ENCODE measurements at places on chromosomes 1 and 21.

- DNase-seq, result no peak
Measured at GRCh38 chr21:38709876-38710275, 95.9 kb upstream of the ETS2 start.

DNA sequence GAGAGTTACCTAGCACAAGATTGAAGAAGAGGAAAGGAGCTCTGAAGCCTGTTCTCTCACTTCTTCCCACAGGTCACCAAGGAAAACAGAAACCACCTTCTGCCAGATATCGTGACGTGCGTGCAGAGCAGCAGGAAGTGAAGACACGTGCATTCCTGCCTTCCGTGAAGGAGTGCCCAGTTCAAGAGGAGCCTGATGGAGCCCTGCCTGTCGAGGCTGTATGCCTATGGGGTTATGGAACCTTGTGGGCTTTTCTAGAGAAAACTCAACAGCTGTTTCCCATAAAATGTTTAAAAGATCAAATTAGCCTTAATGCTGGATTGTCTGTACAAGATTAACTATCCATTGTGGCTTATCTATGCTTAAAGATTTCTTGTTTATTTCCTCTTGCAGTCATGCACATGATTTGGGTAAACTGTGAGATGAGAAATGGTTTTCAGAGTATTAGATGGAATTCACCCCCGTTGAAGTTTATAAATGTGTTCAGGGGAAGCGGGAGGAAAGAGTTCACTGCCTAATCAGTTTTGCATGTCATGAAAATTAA is 27.8 kb downstream of the NTPCR start:
- no peak for DNase-seq

DNA sequence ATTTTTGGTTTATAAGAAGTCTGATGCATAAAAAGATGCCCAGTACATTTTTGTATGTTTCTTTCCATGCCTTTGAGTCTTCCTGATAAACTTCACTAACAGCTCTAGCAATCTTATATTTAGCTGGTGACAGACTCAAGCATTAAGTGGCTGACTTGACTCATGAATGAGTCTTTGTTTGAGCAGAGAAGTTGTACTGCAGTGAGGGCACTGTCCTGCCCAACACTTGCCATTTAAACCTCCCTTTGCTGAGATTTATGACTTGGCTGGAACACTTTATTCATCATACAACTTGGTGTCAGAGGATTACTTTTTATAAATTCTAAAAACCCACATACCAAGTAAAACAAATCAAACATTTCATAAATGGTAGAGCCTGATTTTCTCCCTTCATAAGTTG is 14.6 kb upstream of the CAMSAP2 start:
- DNase-seq, result no peak

- DNase-seq, result no peak
Measured at GRCh38 chr1:160836981-160837557, 25.6 kb downstream of the CD244 start.

GRCh38 chr1:72037745-72038343 is 244.5 kb downstream of the NEGR1 start:
- DNase-seq, result peak; percentile 34

GRCh38 chr1:17742583-17742982 is 12.6 kb upstream of the ACTL8 start:
- DNase-seq, result no peak

GRCh38 chr1:119966020-119966419 is 69.7 kb upstream of the ADAM30 start:
- no peak for DNase-seq

DNA sequence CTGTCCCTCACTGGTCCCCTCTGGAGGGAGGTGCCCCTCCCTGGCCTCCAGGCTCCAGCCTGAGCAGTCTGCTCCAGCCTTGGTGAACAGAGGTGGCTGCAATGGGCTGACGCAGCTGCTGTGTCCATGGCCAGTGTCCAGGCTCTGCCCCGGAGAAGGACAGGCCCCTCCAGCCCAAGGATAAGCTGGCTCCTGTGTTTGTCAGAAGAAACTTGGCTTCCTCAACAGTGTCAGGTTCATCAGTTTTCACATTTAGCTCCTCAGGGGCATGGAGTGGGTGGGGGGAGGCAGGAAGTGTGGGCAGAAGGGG is 402.8 kb downstream of the MATN1 start:
- DNase-seq, result no peak

DNA sequence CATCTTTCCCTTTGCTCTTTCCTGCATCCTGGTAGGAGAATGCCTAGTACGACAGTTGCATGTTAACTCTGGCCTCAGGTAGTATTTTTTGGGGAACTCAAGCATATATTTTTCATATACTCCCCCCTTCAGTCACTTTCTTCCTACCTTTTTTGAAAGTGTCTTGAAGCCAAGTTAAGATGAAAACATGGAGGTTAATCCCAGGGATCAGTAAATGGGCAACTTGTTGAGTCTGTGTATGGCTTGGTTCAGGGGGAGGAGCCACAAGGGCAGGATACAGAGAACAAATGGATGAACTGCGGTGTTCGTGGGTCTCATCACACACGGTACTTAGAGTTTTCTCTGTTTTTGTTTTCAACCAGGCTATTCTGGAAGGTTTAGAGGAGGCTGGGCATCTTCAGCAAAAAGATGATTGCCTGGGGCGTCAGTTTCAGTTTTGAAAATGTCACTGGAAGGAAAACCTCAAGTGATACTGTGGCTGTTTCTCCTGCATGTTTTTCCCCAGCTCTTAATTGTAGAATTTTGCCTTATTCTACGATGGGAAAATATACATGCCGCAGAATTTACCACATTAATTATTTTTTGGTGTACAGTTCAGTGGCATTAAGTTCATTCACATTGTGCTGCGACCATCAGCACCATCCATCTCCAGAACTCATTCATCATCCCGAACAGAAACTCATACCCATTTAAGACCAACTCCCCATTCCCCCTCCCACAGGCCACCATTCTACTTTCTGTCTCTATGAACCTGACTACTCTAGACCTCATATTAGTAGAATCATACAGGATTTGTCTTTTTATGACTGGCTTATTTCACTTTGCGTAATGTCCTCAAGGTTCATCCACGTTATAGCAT is 71.5 kb downstream of the MAP10 start:
- no peak for DNase-seq

DNA sequence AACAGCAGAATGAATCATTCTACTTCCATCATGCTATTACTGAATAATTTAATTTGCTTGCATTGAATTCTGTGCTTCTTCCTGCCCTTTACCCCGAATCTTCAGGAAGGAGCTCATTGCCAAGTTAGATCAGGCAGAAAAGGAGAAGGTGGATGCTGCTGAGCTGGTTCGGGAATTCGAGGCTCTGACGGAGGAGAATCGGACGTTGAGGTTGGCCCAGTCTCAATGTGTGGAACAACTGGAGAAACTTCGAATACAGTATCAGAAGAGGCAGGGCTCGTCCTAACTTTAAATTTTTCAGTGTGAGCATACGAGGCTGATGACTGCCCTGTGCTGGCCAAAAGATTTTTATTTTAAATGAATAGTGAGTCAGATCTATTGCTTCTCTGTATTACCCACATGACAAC is 44.2 kb downstream of the MAP3K7CL start:
- DNase-seq, result no peak

GRCh38 chr21:45584786-45585185 is 42.5 kb upstream of the SLC19A1 start:
- no peak for DNase-seq

DNA sequence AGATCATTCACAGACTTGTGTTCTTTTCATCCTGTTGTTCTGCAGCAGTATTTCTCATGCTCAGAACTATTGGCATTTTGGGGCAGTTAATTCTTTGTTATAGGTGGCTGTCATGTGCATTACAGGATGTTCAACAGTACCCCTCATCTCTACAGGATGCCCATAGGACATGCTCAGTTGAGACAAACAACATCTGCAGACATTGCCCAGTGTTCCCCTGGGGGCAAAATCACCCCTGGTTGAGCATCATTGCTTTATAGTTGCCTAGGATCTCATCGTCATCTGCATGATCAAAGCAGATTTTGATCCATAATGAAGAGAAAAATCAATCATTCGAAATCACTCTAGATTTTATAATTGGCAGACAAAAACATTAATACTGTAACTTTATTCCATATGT is 222.5 kb upstream of the CACYBP start:
- no peak for DNase-seq

DNA sequence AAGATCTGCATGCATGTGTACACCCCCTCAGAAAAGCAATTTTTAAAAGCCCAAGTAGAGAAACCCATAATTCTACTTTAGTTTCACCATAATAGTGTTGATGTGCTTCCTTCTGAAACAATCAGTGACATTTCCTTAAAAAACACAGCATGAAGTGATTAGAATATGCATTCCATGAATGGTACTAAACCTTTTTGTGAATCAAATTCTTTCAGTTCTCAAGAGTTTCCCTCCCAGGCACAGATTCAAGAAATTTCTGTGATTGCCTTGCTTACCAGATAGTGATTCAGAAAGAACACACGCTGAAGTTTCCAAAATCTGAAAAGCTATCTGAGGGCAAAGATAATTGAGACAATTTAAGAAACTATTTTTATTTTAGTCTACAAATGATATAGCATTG is 136.4 kb upstream of the ADGRL2 start:
- no peak for DNase-seq

GRCh38 chr21:43825936-43826622 is 36.7 kb downstream of the RRP1 start:
- no peak for DNase-seq

DNA sequence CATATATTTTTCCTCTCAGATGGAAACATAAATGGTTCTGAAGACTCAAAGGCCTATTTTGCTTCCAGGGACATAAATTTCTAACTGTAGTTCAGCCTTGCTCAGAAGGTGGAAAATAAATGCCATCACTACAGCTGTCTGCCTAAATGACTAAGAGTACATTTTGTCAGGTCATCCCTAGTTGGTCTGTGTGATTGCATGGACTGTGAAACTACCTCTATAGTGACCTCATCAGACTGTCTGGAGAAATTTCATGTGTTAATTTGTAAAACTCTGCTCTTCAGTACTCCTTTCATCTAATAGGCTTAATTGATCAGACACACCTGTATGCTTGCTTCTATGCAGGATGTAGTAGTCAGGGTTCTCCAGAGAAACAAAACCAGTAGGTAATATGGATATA is 886.9 kb downstream of the AMY1C start:
- DNase-seq, result no peak

GRCh38 chr1:200279810-200280411 is 129.9 kb downstream of the ZNF281 start:
- DNase-seq, result peak; percentile 74

DNA sequence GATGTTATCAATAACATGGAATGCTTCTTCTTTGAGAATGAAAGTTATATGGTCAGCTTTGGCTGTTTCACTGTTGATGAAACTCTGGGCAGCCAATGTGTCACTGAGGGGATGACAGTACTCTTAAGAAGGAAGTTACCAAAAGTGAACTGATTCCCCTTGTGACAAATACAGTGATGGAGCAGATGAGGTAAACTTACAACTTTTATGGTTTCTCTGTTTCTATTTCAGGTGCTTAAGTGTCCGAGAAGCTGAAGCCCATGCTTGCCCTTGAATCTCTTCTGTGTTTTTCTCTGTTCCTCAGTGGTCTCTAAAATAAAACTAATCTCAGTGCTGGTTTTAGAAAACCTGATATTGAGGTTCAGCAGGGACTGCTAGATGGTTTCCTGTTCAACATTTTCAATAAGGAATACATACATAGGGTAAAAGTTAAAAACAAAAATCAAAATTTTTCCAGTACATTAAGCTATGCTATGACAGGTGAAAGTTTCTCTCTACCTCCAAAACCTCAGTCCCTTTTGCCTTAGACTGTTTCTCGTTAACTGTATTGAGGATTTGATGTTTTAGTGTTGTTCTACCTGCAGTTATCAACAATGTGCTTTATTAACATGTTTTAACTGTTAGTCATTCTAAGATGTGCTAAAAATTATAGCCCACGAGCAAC is 454.4 kb upstream of the ADGRL4 start:
- no peak for DNase-seq

DNA sequence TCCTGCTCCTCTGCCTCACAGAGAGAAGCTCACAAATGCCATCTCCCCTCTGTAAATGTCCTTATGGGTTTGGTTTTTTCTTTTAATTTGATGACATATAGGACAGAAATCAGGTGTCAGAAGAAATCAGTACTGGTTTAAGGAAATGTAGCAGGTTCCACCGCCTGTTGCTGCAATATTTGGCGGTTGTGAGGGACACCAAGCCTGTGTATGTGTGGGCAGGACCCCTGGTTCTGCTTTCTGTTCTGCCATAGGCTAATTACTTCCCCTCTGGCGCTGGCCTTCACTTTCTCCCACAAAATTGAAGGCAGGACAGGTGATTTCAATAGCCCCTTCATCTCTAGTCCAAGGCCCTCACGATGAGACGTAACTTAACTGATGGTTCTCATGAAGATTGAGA is 69.2 kb downstream of the PRDM2 start:
- DNase-seq, result no peak

DNA sequence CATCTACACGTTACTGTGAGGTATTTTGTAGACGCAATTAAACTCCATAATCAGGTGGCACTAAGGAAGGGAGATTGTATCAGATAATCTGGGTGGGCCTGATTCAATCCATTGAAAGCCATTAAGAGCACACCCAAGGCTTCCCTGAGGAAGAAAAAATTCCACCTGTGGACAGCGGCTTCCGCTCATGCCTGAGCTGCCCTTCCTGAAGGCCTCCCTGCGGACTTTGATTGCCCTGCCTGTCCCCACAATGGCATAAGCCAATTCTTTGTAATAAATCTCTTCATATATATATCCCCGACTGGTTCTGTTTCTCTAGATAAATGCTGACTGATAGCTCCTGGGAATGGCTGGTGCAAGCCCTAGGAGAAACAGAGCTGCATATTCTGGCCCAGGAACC is 138.3 kb downstream of the TGFBR3 start:
- DNase-seq, result no peak

GRCh38 chr1:48027533-48027835 is 30.3 kb upstream of the TRABD2B start:
- DNase-seq, result no peak

DNA sequence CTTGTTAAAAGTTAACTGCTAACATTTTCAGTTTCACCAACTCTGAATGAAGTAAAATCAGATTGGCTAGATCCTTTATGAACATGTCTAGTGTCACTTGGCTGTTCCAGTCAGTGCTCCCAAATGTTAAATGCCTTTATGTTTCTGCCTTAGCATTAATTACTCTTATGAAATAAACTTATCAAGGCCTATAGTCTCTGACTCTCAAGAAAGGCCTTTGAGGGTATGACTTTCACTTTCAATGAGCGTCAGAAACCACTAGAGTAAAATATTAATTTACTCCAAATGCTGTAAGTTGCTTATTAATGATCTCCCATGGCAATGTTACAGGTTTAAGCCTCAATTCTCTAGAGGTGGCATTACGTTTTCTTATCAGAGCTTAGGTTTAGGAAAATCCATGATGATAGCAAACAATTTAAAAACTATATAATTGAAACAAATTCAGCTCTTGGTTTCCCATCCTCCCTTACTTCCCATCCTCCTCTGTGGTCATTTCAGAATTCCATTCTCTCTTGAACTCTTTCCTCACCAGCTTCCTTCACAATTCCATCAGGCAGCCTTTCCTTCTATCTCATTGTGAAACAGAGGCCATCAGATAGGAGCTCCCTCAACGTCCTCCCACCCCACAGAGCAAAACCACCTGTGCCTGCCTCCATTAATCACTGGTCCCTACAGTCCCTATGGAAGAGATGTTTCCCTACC is 108.6 kb upstream of the COP1 start:
- DNase-seq, result no peak

- no peak for DNase-seq
Measured at GRCh38 chr21:37451446-37451845, 84.9 kb downstream of the DYRK1A start.

Measured in head of caudate nucleus (tissue), 42 donors.